ENCODE measurements at places on chromosomes 2 and 18. TPM values are rescaled to one million over a fixed set of nuclear protein-coding genes. Genes with fewer than 3 reads are reported as not detected.

DNA sequence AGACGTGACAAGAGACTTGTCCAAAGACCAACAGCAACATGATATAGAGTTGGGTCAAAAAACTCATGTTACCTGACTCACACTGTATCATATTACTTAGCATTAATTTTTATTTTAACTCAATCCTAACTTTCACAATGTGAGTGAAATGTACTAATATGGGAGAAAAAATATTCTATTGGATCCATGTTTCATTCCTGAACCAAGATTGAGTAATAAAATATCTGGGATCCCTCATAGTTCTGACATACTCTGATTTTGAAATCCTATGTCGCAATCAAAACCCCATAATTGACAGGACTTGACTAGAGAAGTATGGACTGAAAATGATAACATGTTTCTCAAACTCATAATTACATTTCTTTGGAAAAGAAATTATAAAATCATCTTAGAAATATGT, 190.4 kb downstream of the RIT2 start:
- DNase-seq = no peak

- DNase-seq = no peak
These were observed 70.3 kb downstream of the TGOLN2 start for GRCh38 chr2:85257359-85257969.

- no peak for DNase-seq
These were observed 1.6 kb upstream of the POLI start for GRCh38 chr18:54267701-54268100.

DNA sequence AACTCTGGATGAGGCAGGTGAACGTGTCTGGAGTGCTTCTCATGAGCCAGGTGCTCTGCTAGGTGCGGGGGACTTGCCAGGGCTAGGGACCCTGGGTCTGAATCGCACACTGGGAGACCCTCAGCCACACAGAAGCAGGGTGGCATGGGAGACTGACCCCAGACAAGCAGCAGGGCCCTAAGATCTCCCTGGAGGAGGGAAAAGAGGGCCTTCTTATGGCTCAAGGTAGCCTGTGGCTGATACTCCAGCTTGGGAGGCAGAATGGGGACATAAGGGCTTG, 12.8 kb upstream of the CIB4 start:
- DNase-seq = no peak

MYOM1 gene
- total RNA-seq = 0.17 TPM

GPR35 gene
- total RNA-seq = 1.4 TPM

NRP2 gene
- 19.7 TPM for total RNA-seq

COBLL1 gene
- 5.6 TPM for total RNA-seq
